ENCODE measurements at places on chromosomes 5 and 9.

GRCh38 chr9:27351438-27351837, 54.5 kb upstream of the EQTN start:
- DNase-seq: no peak

DNA sequence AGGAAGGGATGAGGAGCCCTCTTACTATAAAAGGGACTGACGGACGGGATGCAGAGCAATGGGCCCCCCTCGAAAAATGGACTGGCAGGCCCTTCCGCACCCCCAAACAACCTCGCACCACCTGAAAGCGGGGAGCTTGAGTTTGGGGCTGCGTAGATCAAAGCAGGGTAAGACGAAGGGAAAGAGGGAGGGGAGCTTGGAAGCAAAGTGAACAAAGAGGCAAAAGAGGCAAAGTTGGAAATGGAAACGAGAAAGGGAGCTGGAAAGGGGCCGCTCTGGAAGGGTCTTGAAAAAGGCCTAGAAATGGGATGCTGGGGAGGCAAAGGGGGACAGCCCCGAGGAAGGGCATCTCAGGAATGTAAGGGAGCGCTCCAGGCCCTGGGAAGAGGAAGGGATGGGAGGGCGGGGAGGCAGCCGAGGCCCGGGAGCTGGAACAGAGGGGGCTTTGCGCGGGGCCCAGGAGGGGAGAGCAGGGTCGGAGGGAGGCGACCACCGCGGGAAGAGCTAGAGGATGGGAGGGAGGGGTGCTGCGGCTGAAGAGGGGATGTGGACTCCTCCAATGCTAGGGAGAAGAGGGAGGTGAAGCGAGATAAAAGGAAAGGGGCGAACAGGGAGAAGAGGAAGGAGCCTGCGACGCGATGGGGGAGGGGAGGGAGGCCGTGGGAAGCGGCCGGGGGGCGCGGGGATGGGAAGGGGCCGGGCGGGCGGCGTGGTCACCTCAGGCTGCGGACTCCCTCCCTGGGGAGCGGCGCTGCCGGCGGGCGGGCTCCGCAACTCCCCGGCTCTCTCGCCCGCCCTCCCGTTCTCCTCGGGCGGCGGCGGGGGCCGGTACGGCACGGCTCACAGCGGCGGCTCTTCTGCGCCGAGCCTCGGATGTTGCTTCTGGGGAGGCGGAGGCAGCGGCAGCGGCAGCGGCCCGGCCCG, 577 bp downstream of the RNF145 start:
- peak; percentile 17 for DNase-seq

- no peak for DNase-seq
These were observed 90.7 kb downstream of the MEF2C start for GRCh38 chr5:88792144-88792840.

GRCh38 chr9:136147038-136147889, 28.6 kb upstream of the TMEM250 start:
- no peak for DNase-seq

GRCh38 chr5:80668016-80668969, 13.5 kb upstream of the DHFR start:
- DNase-seq: no peak

DNA sequence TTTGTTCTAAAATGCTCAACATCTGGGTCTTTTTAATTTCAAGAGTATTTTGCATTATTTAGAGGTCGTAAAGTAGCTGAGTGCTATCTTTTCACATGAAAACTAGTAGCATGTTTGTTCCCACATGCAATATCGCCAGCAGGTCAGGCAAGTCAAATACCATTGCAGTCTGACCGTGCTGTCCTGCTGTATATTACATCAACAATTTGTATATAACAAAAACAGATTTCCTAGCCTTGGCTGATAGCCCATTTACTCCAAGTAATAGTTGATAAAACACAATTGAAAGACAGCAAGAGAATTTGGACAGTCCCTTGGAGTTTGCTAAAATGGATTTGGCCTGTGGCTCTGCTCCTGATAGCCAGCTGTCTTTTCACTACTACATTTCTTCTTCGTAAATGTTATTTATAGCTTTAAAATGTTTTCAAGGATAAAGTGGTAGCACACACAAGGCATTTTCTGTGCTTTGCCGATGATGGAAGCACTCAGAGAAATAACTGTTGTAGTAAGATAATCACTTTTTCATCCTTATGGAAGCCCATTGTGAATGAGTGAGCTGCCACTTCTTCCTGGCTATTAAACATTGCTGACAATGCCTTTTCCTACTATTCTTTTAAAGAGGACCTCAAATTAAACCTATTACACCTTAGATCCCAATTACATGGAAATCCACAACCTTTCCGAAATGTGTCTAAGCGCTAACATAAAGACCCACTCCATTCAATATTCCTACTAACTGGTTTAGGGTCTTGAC, 992.1 kb downstream of the MAT2B start:
- DNase-seq: no peak

DNA sequence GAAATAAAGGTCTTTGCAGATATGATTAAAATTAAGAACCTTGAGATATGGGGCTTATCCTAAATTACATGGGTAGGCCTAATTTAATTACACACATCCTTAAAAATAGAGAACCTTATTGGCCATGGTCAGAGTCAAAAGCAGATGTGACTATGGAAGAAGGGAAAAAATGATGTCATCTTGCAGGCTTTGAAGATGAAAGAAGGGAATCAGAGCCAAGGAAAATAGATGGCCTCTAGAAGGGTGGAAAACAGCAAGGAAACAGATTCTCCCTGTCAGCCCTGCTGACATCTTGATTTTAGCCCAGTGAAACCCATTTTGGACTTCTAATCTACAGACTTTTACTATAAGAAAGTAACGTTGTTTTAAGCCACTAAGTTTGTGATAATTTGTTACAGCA, 37.6 kb upstream of the KCNN2 start:
- DNase-seq: no peak

DNA sequence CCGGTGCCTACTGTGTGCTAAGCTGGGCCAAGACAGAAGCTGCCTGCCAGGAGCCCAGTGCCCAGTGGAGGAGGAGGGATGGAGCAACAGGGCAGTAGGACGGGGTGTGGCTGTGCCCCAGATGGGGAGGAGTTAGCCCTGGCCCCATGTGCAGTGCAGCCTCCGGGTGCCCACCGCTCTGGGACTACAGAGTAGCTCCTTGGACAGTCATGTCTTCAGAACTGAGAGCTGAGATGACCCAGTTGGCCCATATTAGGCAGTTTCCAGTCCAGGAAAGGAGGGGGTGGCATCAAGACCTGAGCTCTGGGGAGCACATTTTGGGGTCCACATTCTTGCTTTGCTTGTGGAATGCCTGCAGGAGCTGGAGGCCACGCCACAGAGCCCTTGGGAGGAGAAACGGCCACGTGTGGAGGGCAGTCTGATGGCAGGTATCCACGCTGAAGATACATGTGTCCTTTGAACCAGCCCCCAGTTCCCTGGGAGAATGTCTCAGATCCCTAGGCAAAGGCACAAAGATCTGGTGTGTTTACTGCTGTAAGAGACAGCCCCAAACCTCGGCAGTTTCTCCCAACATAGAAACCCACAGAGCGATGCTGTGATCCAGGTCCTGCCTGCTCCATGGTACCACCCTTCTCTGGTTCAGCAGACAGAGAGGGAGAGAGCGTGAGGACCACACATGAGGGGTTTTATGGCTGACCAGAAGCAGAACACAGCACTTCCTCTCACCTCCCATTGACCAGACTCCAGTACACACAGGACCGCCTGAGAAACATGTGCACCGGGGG, 46.8 kb upstream of the FCN1 start:
- no peak for DNase-seq

GRCh38 chr9:76419782-76420380, 25.7 kb upstream of the RFK start:
- no peak for DNase-seq

DNA sequence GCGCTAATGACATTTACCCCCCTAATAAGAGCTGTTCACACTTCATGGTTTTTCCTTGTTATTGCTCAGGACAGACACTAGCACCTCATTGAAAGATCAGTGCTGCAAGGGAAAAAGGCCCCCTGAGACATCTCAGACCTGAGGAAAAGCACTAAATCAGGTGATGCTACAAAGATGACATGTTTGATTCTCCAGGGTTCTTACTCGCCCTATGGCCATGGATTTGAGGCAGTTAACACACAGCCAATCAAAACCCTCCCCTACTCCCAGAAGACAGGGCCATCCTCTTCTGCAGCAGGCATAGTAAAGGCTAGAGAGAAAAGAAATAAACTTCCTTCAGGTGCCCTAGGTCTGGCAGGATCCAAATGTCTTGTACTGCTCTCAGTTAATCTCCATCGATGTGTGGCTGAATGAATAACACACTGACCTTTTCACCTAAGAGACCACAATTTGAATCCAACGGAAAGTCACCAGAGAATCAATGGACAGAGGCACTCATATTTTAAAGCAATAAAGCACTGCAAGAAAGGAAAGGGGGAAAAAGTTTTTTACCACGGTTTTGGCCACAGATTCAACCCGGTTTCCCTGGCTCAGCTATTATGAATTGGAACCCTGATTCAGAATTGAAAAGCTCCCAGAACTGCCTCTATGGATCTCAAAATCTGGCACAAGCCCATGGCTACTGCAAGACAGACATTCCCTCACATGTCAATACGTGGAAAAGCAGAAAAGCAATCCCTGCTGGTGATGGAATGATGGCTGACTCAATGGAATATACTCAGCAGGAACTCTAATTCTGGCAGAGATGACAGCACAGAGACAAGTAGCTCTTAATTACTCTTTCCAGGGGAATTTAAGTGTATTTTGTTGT, 329.5 kb downstream of the BNC2 start:
- no peak for DNase-seq

GRCh38 chr9:108167136-108167900, 677.7 kb upstream of the KLF4 start:
- no peak for DNase-seq

DNA sequence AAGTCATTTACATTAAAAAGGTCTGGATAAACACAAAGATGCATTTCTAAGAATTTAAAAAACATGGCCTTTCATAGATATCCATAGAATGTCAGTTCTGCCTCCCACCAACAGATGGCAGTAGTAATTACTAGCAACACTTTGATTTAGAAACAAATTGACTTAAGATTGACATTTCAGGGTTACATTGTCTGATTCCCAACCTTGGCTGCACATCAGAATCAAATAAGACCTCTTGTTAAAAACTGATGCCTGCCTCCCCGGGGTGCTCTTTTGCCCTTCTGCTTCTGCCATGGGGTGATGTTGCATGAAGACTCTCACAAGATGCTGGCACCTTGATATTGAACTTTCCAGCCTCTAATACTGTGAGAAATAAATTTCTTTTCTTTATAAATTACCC, 146.2 kb upstream of the GPR151 start:
- DNase-seq: peak; percentile 8

- no peak for DNase-seq
These were observed 25.1 kb upstream of the CARTPT start for GRCh38 chr5:71693828-71694427.

GRCh38 chr5:10384483-10384882, 31.0 kb downstream of the MARCHF6 start:
- no peak for DNase-seq

DNA sequence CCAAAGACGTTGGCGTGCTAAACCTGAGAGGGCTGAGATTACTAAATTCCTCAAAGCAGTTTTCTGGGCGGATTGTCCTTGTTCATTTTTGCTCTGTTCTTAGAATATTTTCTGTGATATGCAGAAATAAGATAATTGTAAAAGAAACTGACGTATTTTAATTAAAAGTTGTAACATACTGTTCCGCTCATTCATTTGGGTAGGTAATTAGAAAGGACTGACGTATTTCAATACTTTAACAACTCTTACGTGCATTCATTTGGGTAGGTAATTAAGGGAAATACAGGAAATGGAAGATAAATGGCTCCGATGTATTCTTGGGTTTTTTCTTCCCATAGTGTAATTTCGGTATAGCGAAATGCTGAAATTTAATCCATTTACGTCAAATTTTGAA, 1.1 kb downstream of the OSTF1 start:
- no peak for DNase-seq

GRCh38 chr9:32877103-32877502, 93.8 kb downstream of the TMEM215 start:
- no peak for DNase-seq

- DNase-seq: no peak
These were observed 130.8 kb downstream of the ZNF354C start for GRCh38 chr5:179190851-179191505.

GRCh38 chr9:3014178-3014577, 170.3 kb upstream of the PUM3 start:
- DNase-seq: no peak

- no peak for DNase-seq
These were observed 3.6 kb upstream of the TMEM38B start for GRCh38 chr9:105690742-105691141.

- DNase-seq: no peak
These were observed 5.5 kb downstream of the B4GALT1 start for GRCh38 chr9:33161589-33162132.

DNA sequence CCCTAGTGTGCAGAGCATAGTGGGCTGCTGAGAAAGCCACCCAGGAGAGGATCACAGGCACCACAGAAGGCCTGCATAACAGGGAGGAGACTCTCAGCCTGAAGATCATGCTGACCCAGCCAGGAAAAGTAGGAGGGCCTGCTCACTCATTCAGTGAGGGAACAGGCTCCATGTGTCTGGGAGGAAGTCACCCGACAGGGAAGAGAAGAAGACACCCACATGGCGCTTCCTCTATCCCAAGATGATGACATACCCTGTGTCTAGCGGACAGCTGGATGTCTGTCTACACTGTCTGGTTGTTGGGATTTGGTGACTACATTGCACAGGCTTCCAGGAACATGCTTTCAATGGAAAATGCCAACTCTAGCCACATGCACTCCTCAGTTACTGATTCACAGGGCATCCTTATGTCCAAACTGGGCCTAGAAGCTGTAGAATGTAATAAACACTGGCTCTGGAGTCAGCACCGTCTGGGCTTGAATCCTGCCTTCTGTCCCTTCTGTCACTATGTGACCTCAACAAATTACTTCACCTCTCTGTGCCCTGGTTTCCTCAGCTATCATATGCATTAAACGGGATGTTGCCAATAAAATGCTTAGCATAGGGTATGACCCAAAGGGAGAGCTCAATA, 47.6 kb downstream of the KLHL3 start:
- DNase-seq: no peak

GRCh38 chr5:146890066-146890465, 11.5 kb upstream of the PPP2R2B start:
- no peak for DNase-seq

- no peak for DNase-seq
These were observed 55.4 kb downstream of the ADAMTS2 start for GRCh38 chr5:179289756-179290385.

DNA sequence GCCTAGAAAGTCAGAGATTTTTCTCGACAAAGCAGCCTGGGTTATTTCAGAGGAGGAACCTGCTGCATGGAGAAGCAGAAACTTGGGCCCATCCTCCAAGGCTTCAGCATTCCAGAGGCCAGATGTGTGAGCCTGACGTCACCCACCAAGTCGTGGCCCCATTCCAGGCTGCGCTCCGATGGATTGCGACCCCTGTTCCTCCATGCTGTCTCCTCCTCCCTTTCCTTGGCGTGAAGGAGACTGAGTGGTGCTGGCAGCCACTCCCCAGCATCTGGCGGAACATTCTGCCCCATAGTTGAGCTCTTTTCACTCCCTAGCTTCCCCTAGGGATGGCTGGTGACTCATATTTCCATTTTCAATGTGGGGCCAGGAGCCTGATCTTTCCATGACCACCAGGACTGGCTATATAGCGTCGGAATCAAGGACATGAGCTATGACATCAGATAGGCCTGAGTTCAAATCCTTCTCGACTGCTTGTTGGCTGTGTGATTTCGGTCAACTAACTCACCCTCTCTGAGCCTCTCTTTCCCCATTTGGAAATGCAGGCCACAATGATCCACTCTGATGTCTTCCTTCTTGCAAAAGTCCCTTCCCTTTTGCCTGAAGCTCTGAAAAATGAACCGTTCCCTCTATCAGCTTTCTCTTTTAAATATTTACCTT, 24.5 kb upstream of the DUSP1 start:
- DNase-seq: no peak

GRCh38 chr5:106408570-106408969, 1262.2 kb downstream of the EFNA5 start:
- DNase-seq: no peak
